Non-pigmented ciliary epithelial cell (primary cell): ENCODE measurements at places on chromosomes 11 and 22.

DNA sequence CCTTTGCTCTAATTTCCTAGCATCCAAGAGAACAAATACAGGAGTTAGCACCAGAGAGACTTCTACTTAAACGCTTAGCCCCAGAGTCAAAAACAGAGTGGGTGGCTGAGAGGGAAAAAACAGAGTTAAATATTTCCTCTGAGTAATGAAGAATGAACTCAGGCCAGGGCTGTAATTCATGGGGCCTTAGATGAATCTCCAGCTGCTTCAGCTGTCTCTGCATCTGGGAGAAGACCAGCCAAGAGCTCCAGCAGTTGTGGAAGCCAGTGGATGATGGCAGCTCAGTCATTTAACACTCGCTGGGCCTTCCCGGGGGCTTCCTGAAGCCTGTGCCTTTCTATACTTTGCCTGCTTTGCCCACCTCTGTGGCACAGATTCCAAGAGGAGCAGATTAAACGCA lies 5.7 kb upstream of the ADAMTS15 start:
- no peak for DNase-seq

- no peak for DNase-seq
These were observed 123.6 kb downstream of the GALNT18 start for GRCh38 chr11:11498195-11498594.

DNA sequence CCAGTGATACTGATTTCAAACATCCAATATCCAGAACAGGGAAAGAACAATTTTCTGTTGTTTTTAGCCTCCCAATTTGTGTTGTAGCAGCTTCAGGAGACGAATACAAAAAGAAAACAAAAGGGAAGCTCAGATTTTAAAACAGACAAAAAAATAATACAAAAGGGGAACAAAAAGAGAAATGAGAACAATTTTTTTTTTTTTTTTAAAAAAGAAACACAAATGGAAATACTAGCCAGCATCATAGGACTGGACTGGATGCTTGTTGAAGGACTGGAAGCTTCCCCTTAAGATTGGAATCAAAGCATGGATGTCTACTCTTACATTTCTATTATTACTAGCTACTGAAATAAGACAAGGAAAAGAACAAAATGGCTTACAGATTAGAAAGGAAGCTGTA lies 46.5 kb upstream of the SORL1 start:
- no peak for DNase-seq

DNA sequence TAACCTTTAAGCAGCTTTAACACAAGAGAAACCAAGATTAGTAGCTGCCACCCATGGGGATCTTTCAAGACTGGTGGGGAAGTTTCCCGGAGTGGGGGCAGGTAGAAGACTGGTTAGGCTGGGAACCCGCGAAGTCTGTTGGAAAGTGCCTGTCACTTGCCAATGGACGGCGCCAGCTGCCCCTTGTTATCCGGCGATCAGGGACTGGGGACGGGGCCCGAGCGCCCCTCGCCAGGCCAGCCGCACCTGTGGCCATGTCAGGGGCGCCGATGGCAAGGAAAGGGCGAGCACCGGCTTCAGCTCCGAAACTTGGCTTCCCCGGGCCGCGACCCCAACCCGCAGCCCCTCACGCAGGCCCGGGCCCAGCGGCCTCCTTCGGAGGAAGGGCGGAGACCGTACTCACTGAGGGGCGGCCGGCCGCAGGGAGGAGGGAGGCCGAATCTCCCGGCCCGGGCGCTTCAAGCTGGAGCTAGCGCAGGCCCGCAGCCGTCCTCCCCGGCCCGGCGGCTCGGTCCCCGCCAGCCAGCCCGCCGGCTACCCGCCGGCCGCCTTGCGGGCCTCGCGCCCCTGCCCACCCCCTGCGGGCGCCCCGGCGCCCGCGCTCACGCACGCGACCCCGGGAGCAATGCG lies 539 bp downstream of the EIF4ENIF1 start:
- DNase-seq, result no peak

DNA sequence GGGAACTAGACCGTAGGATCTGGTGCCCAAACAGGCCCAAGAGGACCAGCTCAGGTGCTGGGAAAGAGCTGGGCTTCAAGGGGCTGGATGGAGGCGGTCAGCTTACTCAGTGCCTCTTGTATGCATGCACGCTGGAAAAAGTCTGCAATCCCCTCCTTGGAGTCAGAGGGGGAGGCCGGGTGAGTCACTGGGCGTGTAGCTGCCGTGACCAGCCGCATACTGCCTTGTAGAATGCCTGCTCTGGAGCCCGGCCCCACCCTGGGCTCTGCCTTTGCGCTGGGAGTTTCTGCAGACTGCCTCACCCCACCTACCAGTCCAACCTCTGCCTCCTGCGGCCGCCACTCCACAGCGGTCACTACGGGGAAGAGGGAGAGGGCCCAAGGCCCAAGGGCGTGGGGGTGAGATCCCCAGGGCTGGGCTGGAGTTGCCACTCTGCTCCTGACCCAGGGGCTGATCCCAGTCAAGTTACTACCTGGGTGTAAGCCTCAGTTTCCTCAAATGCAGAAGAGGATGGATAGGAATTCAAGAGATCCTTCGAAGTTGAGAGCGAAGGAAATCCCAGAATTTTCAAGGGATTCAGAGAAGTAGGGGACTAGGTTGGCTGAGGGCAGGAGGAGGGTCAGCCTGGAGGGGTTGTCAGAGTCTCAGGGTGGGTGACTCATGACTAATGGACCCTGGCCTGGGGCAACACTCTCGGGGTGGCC lies 4.2 kb downstream of the MRGPRF start:
- DNase-seq, result peak; percentile 90

- DNase-seq, result peak; percentile 26
These were observed 34.6 kb upstream of the SHANK2 start for GRCh38 chr11:71286701-71287643.

DNA sequence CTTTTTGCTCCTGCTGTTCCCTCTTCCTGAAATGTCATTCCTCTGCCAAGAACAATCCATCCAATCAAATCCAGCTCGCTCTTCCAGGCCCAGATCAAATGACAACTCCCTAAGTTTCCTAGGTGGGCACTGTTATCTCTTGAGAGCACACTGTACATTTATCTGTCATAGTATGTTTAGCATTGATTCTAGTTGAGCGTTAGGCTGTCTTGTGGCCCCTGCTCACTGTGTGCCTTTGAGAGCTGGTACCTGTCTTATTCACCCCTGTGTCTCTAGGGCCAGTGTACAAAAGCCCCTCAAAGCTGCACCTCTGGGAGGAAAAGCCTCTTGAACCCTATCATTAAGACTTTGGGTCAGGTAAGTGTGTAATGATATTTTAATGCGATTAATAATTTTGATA lies 7.1 kb upstream of the LMO2 start:
- no peak for DNase-seq

DNA sequence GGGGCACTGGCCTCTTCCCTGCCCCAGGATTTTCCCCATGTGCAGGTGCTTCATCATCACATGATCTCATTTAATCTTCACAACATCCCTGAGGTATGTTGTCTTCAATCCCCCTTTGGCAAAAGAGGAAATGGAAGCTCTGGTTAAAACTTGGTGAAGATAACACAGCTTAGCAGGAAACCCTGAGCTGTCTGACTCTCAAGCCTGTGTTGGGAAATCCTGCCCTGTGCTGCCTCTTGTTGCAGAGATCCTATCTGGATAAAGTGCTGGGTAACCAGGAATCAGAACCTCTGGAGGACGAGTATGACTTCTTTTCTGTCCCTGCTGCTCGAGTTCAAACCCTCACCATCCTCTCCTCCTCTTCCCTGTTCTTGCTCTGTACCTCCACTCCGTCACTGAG lies 13.1 kb upstream of the E2F8 start:
- no peak for DNase-seq

DNA sequence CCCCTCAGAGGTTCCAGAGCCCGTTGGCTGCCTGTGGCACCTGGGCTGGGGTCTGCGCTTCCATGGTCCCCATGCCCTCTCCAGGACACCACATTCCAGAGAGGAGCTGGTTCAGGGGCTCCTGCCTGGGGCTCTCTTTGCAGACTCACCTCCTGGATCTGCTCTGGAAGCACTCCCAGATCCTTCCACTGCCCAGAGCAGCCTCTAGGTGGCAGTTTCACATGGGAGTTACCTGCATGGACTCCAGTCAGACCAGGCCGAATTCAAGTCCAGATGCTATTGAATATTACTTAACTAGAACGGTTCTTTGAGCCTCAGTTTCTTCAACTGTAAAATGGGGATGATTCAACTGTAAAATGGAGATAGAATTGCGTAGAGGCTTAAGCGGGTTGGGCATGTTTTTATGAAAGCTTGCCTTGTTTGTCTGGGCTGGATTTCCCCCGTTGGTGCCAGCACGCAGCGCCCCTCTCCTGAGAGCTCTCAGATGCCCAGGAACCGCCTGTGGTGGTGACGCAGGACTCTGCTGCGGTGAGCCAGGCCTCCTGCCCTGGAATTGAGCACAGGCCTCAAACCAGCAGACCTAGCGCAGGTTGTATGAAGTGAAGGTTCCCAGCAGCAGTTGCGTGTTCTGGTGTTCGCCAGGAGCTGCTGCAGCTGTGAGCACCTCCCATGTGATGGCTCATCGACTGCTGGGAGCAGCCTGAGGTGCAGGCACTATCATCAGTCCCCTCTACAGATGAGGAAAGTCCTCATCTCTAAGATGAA lies 44.2 kb downstream of the LMO1 start:
- no peak for DNase-seq

GRCh38 chr11:65720211-65720934 lies at the start of gene RNASEH2C:
Gene RNASEH2C (minus strand): TSS chr11:65720798. CDS start chr11:65720758, 40 bp downstream.
- DNase-seq, result peak; percentile 28

- no peak for DNase-seq
These were observed 1325.8 kb downstream of the TBC1D22A start for GRCh38 chr22:48088251-48088650.

DNA sequence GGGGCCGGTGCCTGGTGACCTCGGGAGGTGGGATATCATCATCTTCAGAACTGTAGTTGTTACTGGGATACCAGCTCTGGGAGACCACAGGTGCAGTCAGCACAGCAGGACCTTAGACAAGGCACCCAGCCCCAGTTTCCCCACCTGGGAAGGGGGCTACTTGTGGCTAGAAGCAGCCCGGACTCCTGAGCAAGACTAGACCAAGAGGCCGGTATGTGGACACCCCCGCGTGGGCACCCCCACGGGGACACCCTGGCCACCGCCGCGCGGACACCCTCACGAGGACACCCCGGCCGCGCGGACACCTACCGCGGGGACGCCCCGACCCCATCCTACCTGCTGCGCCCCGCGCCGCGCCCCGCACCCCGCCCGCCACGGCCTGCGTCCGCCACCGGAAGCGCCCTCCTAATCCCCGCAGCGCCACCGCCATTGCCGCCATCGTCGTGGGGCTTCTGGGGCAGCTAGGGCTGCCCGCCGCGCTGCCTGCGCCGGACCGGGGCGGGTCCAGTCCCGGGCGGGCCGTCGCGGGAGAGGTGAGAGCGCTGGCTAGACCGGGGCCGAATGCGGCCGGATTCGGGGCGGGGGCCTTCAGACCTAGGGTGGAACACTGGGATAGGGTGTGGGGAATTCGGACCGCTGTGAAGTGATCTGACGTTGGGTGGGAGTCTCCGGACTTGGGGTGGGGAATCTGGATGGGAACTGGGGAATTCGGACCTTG lies at the start of the genes COMT and TXNRD2:
TSS of gene COMT (plus strand) at position 408 of the 718 bp plus-strand sequence. CDS start 20,755 bp downstream, outside the sequence.
TSS of gene TXNRD2 (minus strand) at position 454 of the 718 bp plus-strand sequence. CDS start at position 439, 15 bp downstream.
- no peak for DNase-seq

DNA sequence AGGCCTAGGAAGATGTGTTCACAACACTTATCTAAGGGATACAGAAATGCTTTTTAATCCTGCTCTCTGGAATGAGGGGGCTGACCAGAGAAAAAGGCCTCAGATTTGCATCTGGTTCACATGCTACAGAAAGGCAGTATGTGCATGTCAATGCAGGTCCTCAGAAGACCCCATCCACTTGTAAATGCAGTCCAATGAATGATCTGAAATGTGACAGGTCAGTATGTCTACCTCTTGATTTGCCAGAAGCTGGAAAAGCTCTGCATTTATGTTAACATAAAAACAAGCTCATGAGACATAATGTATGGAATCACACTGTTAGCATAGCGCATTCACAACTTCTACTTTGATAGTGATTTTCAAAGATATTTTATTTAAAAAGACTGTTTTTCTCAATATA lies 367.4 kb upstream of the CHORDC1 start:
- no peak for DNase-seq

GRCh38 chr11:92495107-92495793 lies 270.6 kb downstream of the FAT3 start:
- DNase-seq, result no peak

DNA sequence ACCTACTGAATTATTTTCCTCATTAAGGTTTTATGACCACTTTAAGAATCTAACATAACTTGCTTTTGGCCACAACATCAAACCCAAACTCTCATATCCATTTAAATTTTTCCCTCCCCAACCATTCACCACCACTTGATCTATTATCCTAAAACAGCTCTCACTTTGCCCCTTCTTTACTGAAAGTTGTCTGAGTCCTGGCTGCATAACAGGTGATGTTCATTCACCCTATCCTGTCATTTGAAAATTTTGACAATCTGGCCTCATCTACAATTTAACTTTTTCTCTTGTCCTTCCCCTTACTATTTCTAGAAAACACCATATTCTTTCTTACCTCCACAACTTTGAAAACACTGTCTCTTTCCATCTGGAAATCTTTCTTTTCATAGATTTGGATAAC lies 89.3 kb downstream of the BDNF start:
- no peak for DNase-seq

DNA sequence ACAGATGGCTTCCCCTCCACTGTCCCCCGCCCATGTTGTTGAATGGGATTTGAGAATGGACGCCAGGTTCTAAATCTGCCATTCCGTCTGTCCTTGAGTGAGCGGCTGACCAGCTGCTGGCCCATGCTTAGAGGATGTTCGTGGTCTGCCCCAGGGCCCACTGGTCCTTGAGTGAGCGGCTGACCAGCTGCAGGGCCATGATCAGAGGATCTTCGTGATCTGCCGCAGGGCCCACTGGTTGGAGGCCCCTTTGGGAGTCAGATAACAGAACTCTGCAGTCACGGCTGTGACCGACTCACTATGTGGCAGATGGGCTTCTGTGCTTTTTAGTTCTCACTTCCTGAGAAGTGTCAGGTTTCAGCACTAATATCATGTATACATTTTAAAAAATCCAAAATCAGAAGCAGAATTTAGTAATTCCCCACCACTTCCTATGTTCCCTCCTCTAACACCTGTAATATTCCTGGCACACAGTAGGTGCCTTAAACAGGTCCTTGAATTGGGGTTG lies 54.1 kb downstream of the MICAL3 start:
- no peak for DNase-seq

GRCh38 chr11:95821640-95822039 lies 31.3 kb downstream of the CEP57 start:
- no peak for DNase-seq

- no peak for DNase-seq
These were observed 166.3 kb upstream of the NAV2 start for GRCh38 chr11:19546325-19546724.

- DNase-seq, result no peak
These were observed 1369.6 kb upstream of the RAG2 start for GRCh38 chr11:37967635-37968034.

GRCh38 chr11:130024361-130024760 lies 21.7 kb upstream of the PRDM10 start:
- DNase-seq, result no peak

- DNase-seq, result no peak
These were observed 791.7 kb downstream of the BRD1 start for GRCh38 chr22:49035818-49036457.
